ENCODE measurements at places on chromosomes 1 and 21. TPM values are rescaled to one million over a fixed set of nuclear protein-coding genes. Genes with fewer than 3 reads are reported as not detected.
A peak's percentile ranks its signal among the peaks of the same experiment; 100 is the strongest.

- DNase-seq = peak; percentile 92
Observed at GRCh38 chr1:156659988-156660751, 17.0 kb downstream of the NES start.

- DNase-seq = no peak
Observed at GRCh38 chr21:32015461-32016139, 142.8 kb downstream of the HUNK start.

SF3B4 gene
- total RNA-seq = 56.0 TPM

GRCh38 chr1:30492451-30492850 lies 230.9 kb downstream of the MATN1 start:
- no peak for DNase-seq

DNA sequence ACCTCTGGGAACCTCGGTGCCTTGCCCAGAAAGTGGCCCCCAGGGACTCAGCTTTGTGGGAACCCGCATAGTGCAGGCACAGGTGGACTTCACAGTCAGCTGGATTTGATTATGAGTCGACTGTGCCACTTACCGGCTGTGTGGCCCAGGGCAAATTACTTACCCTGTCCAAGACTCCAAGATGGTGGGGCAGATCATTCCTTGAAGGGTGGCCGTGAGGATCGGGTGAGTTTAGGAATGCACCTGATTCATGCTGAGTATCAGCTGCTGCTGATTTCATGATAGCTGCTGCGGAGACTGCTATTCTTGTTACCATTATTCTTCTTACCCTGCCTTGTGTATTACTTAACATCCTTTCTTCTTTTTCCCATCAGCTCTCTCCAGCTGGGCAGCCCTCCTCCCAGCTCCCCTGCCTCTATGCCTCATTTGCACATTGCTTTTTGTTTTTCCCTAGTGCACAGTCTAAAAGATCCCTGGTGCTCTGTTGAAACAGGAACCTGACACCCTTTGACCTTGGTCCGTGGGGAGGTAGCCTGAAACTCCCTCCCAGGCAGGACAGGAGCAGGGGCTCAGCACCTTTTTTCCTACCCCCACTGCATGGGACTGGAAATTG lies 40.5 kb upstream of the FHAD1 start:
- no peak for DNase-seq

E2F2 gene
- 13.8 TPM for total RNA-seq

UTS2 gene
- 8.0 TPM for total RNA-seq

DNA sequence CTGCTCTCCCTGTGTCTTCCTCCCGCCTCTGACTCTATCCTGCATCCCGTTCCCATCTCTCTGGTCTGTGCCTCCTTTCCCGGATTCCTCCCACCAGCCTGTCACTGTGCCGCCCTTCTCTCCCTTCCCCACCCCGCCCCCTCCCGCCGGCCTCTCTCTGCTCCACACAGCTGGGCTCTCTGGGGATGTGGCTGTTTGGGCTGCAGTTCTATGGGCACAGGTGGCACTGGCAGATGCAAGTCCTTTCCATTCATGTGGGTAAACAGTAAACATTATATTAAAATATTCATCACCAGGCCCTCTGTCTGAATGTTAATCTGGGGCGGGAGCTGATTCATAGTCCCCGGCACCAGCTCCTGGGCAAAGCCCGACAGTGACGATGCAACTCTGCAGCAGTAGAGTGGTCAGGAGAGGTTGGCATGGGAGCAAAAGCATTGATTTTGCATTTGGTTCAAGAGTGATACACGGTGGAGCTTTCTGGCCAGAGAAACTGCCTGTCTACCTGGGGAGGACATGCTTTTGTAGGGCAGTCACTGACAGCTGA lies 249.3 kb downstream of the TNR start:
- no peak for DNase-seq

CHIA gene
- total RNA-seq = not detected

ZRANB2 gene
- total RNA-seq = 102 TPM

DNA sequence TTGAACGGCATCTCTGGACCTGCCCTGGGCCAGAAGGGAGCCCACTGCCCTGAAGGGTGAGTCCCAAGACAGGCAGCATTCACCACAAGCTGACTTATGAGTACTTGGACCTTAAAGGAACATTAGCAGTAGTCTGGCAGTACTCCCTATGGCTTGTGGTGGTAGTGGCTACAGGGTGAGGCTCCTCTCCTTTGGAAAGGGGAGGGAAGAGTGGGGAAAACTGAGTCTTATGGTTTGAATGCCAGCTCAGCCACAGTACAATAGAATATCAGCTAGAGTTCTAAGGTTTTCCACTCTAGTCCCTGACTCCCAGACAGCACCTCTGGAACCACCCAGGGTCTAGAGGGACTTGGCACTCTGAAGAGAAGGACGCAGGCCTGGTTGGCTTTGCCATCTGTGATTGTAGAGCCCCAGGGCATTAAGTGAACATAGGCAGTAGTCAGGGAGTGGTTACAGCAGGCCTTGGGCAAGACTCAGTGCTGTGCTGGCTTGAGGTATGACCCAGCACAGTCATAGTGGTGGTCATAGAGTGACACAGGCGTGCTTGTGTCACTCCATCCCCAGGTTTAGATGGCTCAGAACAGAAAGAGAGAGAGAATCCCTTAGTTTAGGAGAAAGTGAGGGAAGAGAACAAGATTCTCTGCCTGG lies 31.0 kb downstream of the CD53 start:
- no peak for DNase-seq

GRCh38 chr1:167599957-167600581 lies 30.0 kb upstream of the RCSD1 start:
- peak; percentile 86 for DNase-seq

DNA sequence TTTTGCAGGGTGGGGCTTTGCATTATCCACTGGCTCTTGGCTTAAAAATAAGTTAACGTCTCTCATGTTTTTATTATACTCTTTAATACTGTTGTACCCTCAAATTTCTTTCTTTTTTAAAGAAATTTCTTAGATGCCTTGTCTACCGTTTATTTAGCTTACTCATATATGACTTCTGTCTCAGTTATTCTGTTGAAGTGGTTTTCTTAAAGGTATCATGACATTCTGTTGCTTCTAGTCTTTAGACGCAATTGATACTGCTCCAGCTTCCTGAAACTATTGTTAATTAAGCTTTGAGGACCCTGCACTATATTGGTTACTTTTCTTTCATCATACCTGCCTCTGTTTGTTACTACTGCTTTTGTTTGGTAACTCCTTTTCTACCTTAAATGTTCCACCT lies 11.7 kb downstream of the PKN2 start:
- DNase-seq = no peak

DNA sequence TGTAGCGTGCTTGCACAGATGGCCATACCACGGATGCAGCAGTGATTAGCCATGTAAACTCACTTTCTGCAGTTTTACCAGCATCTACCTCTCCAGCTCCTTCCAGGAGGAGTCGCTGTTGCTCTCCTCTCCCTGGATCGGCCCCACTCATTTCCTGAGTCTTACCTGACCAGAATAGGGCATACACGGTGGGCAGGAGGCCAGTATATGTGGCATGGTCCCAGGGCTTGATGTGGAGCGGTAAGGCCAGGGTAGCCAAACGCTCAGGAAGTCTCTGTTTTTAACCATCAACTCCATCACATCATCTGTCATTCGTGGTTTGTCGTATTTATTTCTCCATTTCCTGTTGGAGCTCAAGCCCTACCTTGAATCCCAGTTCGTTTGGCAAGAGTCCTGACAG lies 163.4 kb upstream of the USP24 start:
- DNase-seq = peak; percentile 32

- no peak for DNase-seq
Observed at GRCh38 chr1:244280859-244281258, 170.8 kb downstream of the ADSS2 start.

DNA sequence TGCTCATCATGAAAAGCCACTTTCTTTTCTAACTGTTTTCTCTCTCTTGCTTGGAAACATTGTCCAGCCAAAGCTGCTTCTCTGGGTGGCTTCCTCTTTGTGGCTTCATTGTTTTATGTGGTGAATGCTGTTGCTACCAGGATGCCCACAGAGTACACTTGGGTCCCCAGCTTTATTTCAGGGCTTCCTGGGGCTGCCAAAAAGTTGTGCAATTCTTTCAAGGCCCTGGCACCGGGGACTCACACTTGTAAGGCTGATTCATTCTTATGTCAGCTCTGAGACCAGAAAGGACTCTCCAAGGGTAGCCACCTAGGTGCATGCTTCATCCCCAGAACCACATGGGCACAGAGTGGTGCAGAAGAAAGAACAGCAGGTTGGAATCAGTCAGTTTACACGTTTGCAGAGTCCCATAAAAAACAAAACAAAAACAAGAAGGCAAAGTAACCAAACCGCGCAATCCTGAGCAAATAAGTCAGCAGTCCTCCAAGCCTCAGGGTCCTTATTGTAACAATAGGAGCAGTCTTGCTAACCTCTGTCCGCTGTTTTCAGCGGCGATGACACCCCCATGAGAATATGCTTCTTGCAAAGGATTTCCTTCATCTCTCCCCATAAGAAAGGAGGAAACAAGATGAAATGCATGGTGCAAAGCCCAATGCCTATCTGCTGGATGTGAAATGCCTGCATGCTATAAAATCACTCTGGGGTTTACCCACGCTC lies 89.9 kb upstream of the SSX2IP start:
- no peak for DNase-seq

- no peak for DNase-seq
Observed at GRCh38 chr1:112904831-112905261, 51.1 kb downstream of the SLC16A1 start.

COPA gene
- total RNA-seq = 150 TPM

DNA sequence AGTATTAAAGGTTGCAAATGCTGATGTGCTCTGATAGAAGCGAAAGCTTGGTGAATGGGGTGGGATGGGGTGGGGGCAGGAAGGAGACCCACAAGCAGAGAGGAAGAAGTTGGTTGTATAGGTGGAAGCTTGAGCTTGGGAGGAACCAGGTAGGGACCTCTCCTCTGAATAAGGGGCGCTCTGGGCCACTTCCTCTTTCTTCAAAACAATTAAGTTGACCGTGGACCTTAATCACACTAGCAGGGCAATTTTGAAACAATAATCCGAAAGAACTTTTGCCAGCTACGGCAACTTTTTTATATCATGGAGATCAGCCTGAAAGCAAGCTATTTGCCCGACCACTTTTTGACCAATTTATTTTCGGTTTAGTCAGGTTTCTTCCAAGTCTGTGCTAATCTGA lies 1.9 kb upstream of the DYRK1A start:
- DNase-seq = no peak

OR2T8 gene
- not detected for total RNA-seq

DNA sequence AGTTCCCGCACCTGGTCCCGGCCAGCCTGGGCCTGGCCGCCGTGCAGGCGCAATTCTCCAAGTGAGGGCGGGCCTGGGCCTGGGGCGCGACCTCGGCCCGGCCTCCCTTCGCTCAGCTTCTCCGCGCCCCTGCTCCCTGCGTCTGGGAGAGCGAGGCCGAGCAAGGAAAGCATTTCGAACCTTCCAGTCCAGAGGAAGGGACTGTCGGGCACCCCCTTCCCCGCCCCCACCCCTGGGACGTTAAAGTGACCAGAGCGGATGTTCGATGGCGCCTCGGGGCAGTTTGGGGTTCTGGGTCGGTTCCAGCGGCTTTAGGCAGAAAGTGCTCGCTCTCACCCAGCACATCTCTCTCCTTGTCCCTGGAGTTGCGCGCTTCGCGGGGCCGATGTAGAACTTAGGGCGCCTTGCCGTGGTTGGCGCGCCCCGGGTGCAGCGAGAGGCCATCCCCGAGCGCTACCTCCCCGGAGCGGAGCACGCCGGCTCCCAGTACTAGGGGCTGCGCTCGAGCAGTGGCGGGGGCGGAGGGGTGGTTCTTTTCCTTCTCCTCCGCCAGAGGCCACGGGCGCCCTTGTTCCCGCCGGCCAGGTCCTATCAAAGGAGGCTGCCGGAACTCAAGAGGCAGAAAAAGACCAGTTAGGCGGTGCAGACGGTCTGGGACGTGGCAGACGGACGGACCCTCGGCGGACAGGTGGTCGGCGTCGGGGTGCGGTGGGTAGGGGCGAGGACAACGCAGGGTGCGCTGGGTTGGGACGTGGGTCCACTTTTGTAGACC lies 1.2 kb downstream of the OLIG1 start:
- DNase-seq = peak; percentile 25

CYP2J2 gene
- not detected for total RNA-seq

GRCh38 chr1:7885513-7886404 lies 32.9 kb upstream of the UTS2 start:
- DNase-seq = no peak

DNA sequence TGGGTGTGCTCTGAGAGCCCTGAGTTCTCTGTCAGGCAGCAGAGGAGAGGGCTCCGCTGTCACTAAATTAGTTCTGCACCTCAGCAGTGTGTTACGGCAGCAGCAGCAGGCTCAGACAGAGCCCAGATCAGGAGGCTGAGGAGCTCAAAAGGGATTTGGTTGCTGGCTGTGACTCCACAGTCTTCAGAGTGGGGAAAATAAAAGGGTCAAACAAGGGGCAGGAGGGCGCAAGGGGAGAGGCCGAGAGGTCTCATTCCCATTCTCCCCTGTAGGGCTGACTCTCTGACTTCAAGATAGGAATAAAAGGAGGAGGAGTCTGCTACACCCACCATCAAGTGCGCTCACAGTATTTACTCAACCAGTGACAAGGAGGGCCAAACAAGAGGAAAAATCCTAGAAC lies 9.2 kb upstream of the SLC45A3 start:
- DNase-seq = no peak

DNA sequence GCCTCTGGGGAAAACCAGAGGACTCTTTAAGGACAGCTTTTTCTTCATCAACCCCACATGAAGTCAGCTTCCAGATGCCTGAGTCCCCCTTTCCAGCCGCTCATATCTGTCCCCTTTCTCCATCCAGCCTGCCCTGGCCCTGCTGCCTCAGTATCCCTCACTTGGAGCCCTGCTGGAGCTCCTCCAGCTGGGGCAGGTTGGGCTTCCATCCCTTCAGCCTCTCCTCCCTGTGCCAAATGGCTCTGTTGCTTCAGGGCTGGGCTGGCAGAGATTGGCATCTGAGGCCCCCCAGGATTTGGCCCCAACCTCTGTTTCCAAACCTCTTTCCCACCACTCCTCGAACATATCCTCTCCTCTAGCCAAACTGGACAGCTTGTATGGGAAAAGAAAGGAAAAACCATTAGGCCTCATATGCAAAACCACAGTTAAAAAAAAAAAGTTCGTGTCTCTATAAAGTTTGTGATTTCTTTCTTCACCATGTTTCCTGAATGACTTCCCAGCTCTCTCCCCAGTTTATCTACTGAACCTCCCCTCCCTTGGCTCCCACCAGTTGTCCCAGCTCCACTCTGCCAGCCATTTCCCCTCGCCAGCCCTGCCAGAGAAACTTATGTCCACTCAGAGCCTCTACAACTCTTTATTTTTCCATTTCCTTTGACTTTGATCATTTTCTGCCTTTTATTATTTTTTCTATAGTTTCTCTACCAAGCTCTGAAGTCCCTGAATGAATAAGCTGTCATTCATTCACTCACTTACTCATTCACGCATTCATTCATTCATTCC lies 217.9 kb downstream of the FOXD2 start:
- no peak for DNase-seq

- no peak for DNase-seq
Observed at GRCh38 chr1:161350671-161351070, 17.0 kb downstream of the CFAP126 start.
